ENCODE measurements at places on chromosomes 7 and 10.

- DNase-seq, result no peak
Observed at GRCh38 chr7:831596-832166, 595 bp upstream of the SUN1 start.

DNA sequence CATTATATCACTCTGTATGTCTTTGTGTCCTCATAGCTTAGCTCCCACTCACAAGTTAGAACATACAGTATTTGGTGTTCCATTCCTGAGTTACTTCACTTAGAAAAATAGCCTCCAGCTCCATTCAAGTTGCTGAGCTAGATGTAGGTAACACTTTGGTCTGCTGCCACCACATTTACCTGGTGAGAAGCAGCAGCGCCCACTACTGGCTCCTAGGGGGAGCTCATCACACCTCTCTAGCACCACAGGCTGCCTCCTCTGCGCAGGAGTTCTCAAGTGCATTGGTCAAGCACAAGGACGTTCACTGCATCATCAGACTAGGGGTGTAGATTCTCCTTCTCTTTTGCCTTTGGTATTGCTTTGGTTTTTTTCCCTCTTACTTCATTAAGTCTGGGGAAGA, 530.9 kb upstream of the AUTS2 start:
- DNase-seq, result no peak

DNA sequence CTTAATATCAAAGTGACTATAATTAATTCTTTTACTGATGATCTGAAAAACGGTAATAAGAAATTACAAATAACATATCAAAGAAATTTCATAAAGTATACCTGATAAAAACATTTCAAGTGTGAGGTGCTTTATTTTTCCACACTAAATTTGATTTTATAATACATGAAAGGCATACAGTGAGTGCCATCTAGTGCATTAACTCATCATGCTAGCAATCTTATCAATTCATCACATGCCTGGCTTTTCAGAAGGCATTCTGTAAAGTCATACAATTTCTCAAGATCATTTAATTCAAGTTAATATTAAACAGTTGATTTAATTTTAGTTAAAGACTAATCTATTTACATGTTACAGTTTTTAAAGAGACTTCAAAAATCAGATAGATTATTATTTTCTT, 1020.9 kb downstream of the GATA3 start:
- no peak for DNase-seq

GRCh38 chr10:74924251-74924963, 98.0 kb downstream of the KAT6B start:
- DNase-seq, result no peak

- no peak for DNase-seq
Observed at GRCh38 chr7:125149151-125149550, 219.5 kb upstream of the POT1 start.

DNA sequence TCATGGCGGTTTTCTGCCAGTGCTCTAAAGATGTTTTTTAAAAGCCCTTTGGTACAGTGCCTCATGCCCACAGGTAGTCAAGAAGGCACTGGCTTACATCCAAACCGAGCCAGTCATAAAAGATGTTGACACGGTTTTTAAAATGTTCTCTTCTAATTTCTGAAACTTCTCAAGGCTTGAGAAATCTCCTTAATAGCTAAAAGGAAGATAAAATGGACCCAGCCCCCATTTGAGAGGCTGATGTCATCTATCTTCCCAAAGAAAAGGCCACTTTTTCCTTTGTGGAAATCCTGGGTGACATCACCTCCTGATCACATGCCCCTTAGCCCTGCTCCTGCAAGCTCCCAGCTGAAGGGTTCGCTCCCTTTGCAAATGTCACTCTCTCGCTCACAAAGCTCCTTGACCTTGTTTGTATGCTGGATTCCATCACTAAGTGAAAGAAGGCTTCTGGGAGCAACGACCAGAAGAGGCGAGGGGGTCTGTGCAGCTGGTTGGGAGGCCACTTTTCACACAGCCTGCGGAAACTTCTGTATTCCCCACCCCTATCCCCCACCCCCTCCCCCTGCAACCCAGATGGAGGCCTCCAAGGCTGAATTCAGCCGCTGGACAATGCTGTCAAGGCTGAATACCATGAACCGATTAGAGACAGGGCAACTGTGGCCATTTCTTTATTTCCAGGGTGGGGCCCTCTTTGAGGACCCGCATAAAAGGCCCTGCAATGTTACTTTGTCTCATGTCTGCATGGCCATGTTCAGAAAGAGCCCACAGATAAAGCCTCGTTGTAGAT, 122.8 kb downstream of the CUBN start:
- DNase-seq, result no peak

GRCh38 chr10:130160775-130161174, 24.6 kb downstream of the GLRX3 start:
- DNase-seq, result no peak

- no peak for DNase-seq
Observed at GRCh38 chr7:96310110-96310509, 11.8 kb downstream of the SLC25A13 start.

DNA sequence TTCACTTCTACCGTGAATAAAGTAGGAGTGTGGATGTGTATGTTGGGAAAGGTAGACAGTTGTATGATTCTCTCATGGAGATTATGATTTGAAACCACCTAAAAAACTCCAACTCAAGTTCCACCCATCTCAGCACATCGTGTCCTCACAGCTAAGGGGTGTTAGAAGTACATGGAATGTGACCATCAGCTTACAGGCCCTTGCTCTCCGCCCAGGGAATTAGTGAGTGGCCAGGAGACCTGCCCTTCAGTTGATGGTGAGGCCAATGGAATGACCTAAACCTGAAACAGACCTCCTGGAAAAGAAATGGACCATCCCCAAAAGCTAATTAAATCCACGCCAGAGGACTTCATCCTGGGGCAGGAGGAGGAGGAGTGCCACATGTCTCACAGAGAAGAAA, 2.1 kb upstream of the WNT2 start:
- DNase-seq, result no peak

DNA sequence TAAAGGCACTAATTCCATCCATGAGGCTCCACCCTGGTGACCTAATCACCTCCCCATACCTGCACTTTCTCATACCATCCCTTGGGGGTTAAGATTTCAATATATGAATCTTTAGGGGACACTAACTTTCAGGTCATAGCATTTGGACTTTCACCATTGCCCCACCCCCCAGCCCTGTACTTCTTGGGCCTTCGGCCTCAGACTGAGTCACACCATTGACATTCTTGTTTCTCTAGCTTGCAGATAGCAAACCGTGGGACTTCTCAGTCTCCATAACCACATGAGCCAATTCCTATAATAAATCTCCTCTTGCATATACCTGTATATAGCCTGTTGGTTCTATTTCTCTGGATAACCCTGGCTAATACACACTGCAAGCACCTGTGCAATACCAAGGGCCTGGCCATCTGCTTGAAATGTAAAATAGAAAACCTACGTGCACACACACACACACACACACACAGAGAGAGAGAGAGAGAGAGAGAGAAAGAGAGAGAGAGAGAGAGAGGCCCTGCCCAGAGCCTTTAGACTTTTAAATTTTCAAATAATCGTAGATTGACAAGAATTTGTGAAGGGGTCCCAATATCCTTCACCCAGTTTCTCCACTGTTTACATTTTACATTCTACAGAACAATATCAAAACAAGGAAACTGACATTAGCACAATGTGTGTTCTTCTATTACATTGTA, 25.3 kb downstream of the ANXA8 start:
- DNase-seq, result no peak
